Endothelial cell (in vitro differentiated cells): ENCODE measurements at places on chromosomes 6 and 20.

GRCh38 chr6:158672726-158673125, 22.9 kb downstream of the SYTL3 start:
- H3K27ac ChIP-seq = no peak overlapping the region
- H3K36me3 ChIP-seq = no peaks in the 10 kb centered on the region
- H3K4me3 ChIP-seq = no peak overlapping the region
- no peak for DNase-seq
- no peaks in the 10 kb centered on the region for H3K27me3 ChIP-seq
- no peaks in the 10 kb centered on the region for H3K4me1 ChIP-seq

GRCh38 chr6:101666256-101666655, 272.7 kb downstream of the GRIK2 start:
- no peaks in the 10 kb centered on the region for H3K27me3 ChIP-seq
- no peak overlapping the region for H3K4me3 ChIP-seq
- H3K36me3 ChIP-seq = no peaks in the 10 kb centered on the region
- no peak for DNase-seq
- H3K4me1 ChIP-seq = peaks cover 5% of the 10 kb centered on the region

DNA sequence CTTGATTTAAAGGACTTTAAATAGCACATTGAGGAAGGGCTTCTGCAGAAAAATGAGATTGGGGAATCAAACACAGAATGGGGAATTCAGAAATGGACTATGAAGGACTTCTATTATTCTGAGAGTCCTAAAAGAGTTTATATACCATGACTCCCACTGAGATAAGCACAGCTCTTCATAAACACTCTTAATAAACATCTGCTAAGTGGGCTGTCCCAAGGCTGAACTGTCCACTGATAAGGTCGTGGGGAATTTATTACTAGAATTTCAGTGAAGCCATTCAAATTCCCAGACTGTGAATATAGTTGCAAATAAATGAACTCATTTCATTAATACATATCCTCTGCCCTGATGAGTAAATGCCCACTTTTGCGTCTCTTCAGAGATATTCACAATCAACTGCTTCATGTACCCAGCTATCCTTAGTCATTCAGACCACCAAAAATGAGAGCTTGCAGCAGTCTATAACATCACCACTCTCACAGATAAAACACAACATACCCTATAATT, 468.2 kb upstream of the RUNX2 start:
- no peak for DNase-seq
- peaks cover 2% of the 10 kb centered on the region for H3K27me3 ChIP-seq
- H3K36me3 ChIP-seq = peaks cover 12% of the 10 kb centered on the region
- H3K4me3 ChIP-seq = no peak overlapping the region
- H3K4me1 ChIP-seq = peaks cover 11% of the 10 kb centered on the region

DNA sequence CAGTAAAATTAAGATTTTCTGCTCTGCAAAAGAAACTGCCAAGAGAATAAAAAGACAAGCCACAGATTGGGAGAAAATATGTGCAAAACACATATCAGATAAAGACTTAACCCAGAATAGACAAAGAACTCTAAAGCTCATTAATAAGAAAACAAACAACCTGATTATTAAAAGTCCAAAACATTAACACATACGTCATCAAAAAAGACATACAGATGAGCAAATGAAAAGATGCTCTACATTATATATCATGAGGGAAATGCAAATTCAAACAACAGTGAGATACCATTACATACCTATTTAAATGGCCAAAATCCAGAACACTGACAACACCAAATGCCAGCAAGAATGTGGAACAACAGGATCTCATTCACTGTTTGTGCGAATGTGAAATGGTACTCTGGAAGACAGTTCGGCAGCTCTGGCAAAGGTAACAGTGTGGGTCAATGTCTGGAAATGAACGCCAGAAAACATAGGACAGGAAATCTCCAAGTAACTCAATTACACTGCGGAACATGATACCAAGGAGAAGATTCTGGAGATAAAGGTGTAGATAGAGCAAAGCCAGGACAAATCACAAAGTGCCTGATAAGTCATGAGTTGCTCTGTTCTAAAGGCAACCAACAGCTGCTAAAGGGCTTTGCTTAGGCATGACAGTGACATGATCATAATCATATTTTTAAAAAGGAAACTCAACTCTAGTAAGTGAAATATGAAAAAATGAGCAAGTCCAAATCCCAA, 96.8 kb downstream of the PDE10A start:
- no peak for DNase-seq
- H3K27ac ChIP-seq = no peak overlapping the region
- H3K27me3 ChIP-seq = no peaks in the 10 kb centered on the region
- H3K4me3 ChIP-seq = no peak overlapping the region
- peaks cover 10% of the 10 kb centered on the region for H3K4me1 ChIP-seq
- peaks cover 1% of the 10 kb centered on the region for H3K36me3 ChIP-seq

- no peaks in the 10 kb centered on the region for H3K27me3 ChIP-seq
- no peaks in the 10 kb centered on the region for H3K36me3 ChIP-seq
- no peak overlapping the region for H3K4me3 ChIP-seq
- no peak for DNase-seq
- peaks cover 4% of the 10 kb centered on the region for H3K4me1 ChIP-seq
Observed at GRCh38 chr20:40562031-40562430, 127.0 kb downstream of the MAFB start.

- DNase-seq = no peak
- peaks cover 4% of the 10 kb centered on the region for H3K27me3 ChIP-seq
- H3K4me3 ChIP-seq = no peak overlapping the region
- peaks cover 9% of the 10 kb centered on the region for H3K4me1 ChIP-seq
Observed at GRCh38 chr6:37659561-37659960, 38.1 kb downstream of the MDGA1 start.

GRCh38 chr20:36992802-36993334, 41.4 kb upstream of the SAMHD1 start:
- DNase-seq = no peak
- H3K4me3 ChIP-seq = peak overlapping the region; percentile 11
- no peak overlapping the region for H3K27ac ChIP-seq
- peaks cover 9% of the 10 kb centered on the region for H3K4me1 ChIP-seq
- peaks cover 23% of the 10 kb centered on the region for H3K36me3 ChIP-seq

- no peak overlapping the region for H3K4me3 ChIP-seq
- H3K36me3 ChIP-seq = no peaks in the 10 kb centered on the region
- no peaks in the 10 kb centered on the region for H3K4me1 ChIP-seq
- no peak overlapping the region for H3K27ac ChIP-seq
- DNase-seq = no peak
Observed at GRCh38 chr6:32638532-32639219, 1.5 kb downstream of the HLA-DQA1 start.

- H3K27ac ChIP-seq = no peak overlapping the region
- no peak overlapping the region for H3K4me3 ChIP-seq
- no peak for DNase-seq
- peaks cover 30% of the 10 kb centered on the region for H3K4me1 ChIP-seq
Observed at GRCh38 chr6:14023855-14024254, 93.7 kb upstream of the CD83 start.

GRCh38 chr6:129206821-129207220, 323.9 kb downstream of the LAMA2 start:
- DNase-seq = no peak
- no peaks in the 10 kb centered on the region for H3K27me3 ChIP-seq
- no peak overlapping the region for H3K27ac ChIP-seq
- no peak overlapping the region for H3K4me3 ChIP-seq

DNA sequence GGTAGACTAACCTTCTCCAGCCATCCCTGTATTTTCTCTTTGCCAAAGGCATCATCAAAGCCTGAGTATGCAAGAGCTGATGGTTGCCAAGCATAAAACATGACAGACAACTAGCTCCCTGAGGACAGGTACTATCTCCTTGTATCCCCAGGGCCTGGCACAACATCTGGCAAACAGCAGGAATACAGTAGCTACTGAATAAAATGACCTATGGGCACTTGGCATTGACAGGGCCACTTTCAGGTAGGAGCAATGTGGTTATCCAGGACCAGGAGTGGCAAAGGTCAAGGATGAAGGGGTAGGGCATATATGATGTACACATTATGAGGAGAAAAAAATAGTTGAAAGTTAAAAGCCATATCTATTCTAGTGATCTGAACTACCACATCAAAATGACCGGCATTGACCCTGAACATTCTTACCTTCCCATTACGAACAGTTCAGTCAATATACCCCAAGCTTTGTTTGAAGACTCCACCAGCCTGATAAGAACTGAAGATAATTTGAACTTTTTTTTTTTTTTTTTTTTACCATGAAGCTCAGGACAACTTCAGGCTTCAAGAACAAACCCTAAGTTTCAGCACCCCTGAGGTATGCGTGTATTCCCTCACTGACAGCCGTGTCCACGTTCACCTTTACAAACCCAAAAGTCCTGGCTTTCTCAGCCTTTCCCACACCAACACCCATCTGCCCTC, 12.3 kb downstream of the ABHD12 start:
- H3K27me3 ChIP-seq = peaks cover 2% of the 10 kb centered on the region
- no peaks in the 10 kb centered on the region for H3K4me1 ChIP-seq
- H3K27ac ChIP-seq = no peak overlapping the region
- H3K36me3 ChIP-seq = no peaks in the 10 kb centered on the region

GRCh38 chr6:136230219-136230853, 19.8 kb downstream of the MTFR2 start:
- H3K27ac ChIP-seq = no peak overlapping the region
- DNase-seq = no peak
- no peaks in the 10 kb centered on the region for H3K36me3 ChIP-seq

- no peak for DNase-seq
- H3K27ac ChIP-seq = no peak overlapping the region
- no peaks in the 10 kb centered on the region for H3K27me3 ChIP-seq
- H3K36me3 ChIP-seq = peaks cover 3% of the 10 kb centered on the region
- H3K4me1 ChIP-seq = no peaks in the 10 kb centered on the region
Observed at GRCh38 chr6:36305885-36306284, 30.8 kb downstream of the BNIP5 start.

DNA sequence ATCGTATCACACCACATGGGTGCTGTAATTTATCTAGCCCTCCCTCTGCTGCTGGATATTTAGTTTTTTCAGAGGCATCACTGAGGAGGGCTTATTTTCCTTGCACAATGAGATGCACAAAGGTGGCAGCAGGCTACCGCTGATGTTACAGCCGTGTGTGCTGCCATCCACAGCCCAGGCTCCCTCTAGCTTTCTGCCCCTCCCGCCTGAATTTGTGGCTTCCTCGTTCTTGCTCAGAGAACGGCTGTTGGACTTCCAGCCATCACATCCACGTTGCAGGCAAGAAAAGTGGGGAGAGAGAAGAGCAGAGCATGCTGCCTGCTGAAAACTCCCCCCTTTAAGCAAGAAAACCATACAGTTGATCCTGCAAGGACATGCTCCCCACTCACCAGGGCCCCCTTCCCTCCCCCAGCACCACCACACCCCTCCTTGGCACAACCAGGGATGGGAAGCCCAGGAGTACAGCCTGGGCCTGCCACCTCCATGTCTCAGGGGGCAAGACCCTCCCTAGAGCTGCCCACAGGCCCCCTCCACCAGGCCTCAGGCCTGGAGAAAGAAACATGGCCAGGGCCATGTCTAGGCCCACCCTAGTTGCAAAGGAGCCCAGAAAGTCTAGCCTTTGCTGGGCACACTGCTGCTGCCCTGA, 102.6 kb downstream of the MRPL14 start:
- peaks cover 26% of the 10 kb centered on the region for H3K4me1 ChIP-seq
- H3K36me3 ChIP-seq = no peaks in the 10 kb centered on the region
- no peak for DNase-seq
- peaks cover 4% of the 10 kb centered on the region for H3K27me3 ChIP-seq

GRCh38 chr20:36854348-36855240, 21.3 kb upstream of the TLDC2 start:
- no peak overlapping the region for H3K27ac ChIP-seq
- peaks cover 14% of the 10 kb centered on the region for H3K27me3 ChIP-seq
- H3K36me3 ChIP-seq = peaks cover 7% of the 10 kb centered on the region
- H3K4me1 ChIP-seq = peaks cover 53% of the 10 kb centered on the region
- DNase-seq = no peak
- H3K4me3 ChIP-seq = no peak overlapping the region

- DNase-seq = no peak
- peaks cover 36% of the 10 kb centered on the region for H3K36me3 ChIP-seq
- peaks cover 16% of the 10 kb centered on the region for H3K4me1 ChIP-seq
- no peak overlapping the region for H3K4me3 ChIP-seq
- H3K27ac ChIP-seq = no peak overlapping the region
- H3K27me3 ChIP-seq = peaks cover 3% of the 10 kb centered on the region
Observed at GRCh38 chr6:157592541-157592940, 211.6 kb downstream of the ZDHHC14 start.
